ENCODE measurements at places on chromosomes 5 and 9.
A peak's percentile ranks its signal among the peaks of the same experiment; 100 is the strongest.

GRCh38 chr9:6924988-6925563, 167.3 kb downstream of the KDM4C start:
- no peak for DNase-seq

DNA sequence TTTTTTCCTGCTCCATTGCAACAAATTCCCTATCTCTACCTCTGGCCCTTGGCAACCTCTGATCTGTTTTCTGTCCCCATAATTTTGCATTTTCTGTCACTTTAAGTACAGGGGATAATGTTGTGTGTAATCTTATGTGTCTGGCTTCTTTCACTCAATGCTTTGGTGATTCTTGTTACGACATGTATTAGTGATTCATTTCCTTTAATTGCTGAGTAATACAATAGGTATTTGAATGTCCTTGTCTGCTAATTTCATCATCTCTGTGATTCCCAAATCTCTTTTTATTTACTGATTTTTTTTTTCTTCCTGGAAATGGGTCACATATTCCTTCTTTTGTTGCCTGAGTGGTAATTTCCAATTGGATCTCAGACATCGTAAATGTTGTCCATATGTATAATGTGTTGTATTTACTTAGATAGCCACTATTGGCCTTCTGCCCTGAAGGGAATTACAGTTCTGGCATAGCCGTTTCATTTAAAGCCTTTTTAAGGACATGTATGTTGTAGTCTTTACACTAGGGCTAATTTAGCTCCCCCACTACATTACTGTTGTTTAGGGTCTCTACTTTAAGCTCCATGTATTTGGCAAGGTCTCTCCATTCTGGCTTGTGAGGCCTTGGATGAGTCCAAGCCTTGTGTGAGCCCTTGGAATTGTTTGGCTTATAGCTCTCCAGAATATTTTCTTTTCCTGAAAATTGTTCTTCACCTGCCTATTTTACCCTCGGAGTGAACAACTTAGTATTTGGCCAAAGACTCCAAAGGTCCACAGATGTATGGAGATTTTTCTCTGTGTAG, 683.8 kb downstream of the LRRC70 start:
- no peak for DNase-seq

GRCh38 chr9:93568169-93568568, 8.2 kb upstream of the PHF2 start:
- DNase-seq, result no peak

DNA sequence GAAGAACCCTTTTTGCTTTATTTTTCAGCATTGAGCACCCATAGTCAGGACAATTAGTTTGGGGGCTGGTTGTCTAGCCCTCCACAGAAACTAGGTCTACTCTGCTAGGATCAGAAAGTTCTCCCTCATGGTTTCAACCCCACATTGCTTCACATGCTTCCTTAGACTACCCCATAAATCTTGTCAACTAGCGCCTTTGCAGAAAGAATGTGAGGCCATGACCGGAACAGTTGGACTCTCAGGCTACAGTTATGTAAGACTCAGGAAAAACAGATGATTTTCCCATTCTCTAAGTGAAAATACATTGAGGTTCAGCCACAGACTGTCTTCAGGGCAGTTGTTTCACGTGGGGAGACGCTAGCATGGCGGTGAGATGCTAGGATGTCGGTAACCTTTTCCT, 255.6 kb downstream of the NR3C1 start:
- no peak for DNase-seq

- no peak for DNase-seq
These were observed 1.0 kb upstream of the FIBCD1 start for GRCh38 chr9:130940027-130940549.

GRCh38 chr5:67878933-67879332, 336.6 kb upstream of the PIK3R1 start:
- no peak for DNase-seq

DNA sequence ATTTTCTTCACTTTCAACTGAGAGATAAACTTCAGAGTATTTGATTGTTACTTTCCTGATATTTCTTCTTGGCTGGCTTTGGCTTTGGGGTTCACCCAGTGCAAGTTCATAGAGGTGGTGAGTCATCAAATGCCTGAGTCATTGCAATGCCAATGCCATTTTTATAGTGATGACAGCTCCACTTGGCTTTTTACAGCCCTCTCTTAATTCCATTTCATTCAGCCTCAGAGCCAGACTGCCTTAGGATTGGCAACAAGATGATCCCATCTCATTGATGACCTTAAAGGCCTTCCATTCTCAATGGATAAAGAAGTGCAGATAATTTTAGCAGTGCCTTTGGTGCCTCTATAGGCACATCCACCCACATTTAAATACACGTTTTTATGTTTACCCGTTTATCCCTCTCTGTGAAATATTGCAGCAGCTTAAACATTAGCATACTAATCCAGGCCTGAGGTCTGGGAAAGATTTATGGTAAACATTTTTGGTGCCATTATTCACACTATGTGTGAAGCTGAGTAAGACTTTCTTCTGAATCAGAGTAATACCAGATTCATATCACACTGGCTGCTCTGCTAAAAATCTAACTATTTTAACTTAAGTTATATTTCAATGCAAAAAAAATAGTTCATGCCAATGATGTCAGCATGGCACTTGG, 88.9 kb upstream of the TYRP1 start:
- no peak for DNase-seq

GRCh38 chr5:149683964-149684363, 46.1 kb upstream of the PPARGC1B start:
- DNase-seq, result no peak

GRCh38 chr5:100299261-100299660, 235.9 kb upstream of the FAM174A start:
- no peak for DNase-seq

- no peak for DNase-seq
These were observed 32.8 kb upstream of the MSANTD3 start for GRCh38 chr9:100394032-100394695.

GRCh38 chr9:90251316-90251715, 391.3 kb downstream of the DIRAS2 start:
- no peak for DNase-seq

DNA sequence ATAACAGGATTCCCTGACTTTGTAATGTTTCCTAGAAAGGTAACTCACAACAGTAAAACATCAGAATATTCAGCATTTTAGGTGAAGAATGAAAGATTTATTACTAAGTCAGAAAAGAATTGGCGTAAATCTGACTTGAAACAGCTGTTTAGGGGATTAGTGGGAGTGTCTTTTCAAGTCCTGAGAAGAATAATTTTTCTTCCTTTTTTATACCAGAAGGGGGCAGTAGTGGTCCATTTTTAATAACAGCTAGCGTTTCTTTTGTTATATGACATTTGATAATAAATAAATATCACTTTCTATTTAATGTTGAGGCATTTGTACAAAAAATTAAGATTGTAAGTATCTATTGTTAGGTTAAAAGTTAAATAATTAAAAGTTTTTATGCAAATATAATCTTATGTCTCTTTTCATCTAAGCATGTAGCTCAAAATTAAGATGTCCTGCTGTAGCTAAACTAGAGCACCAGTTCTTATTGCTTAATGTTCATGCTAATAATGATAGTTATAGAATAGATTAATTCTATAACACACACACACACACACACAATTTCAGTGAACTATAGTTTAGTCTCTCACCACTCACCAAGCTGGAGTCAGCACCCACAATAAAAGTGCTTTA, 258.7 kb upstream of the ARRDC3 start:
- DNase-seq, result no peak

- no peak for DNase-seq
These were observed 60.3 kb upstream of the TRIM32 start for GRCh38 chr9:116626762-116627161.

DNA sequence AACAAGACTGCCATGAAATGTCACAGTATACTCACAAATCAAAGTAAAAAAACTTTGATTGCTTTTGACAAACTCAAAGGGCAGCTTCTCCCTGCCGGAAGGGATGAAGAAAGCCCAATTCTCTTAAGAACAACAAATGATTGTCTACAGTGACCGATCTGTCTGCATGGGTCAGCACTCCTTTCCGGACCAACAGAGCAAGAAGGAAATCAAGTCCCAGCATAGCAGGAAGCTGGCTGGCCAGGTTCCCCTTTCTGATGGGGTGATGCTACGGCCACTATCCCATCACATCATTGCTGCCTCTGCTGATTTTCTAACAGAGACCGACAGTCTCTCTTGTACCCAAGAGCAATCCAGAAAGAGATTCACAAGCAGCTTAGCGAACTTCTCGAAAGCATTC, 692 bp downstream of the C1QTNF3 start:
- DNase-seq, result no peak

- DNase-seq, result no peak
These were observed 58.2 kb downstream of the CAST start for GRCh38 chr5:96720408-96720807.

GRCh38 chr5:56037531-56038010, 42.8 kb upstream of the IL6ST start:
- DNase-seq, result no peak

DNA sequence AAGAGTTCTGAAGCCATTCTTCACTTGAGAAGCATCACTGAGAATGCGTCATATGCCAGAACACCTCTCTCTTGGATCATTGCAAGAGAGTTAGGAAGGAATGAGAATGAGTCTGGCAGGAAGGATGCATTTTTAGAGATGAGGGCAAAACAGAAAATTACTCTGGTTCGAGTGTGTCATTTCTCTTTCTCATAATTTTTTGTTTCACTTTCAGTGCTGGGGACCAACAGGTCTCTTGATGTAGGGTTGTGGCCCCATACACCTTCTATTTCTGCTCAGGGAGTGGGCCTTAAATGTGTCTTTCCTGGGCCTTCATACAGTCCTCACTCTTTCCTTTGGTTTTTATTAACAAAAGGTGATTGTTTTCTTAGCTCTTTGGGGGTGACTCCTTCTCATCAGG, 302.4 kb downstream of the NR3C1 start:
- no peak for DNase-seq

DNA sequence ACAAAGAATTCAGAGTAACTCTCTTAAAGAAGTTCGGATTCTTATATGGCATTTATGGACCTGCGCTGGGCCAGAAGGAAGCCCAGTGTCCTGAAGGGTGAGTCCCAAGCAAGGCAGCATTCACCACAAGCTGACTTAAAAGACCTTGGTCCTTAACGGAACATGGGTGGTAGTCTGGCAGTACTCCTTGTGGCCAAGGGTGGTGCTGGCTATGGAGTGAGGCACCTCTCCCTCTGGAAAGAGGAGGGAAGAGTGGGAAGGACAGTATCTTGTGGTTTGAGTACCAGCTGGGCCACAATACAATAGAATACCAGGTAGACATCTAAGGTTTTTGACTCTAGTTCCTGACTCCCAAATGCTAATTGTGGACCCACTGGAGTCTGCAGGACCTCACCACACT, 425.7 kb upstream of the CYLC2 start:
- DNase-seq, result no peak

DNA sequence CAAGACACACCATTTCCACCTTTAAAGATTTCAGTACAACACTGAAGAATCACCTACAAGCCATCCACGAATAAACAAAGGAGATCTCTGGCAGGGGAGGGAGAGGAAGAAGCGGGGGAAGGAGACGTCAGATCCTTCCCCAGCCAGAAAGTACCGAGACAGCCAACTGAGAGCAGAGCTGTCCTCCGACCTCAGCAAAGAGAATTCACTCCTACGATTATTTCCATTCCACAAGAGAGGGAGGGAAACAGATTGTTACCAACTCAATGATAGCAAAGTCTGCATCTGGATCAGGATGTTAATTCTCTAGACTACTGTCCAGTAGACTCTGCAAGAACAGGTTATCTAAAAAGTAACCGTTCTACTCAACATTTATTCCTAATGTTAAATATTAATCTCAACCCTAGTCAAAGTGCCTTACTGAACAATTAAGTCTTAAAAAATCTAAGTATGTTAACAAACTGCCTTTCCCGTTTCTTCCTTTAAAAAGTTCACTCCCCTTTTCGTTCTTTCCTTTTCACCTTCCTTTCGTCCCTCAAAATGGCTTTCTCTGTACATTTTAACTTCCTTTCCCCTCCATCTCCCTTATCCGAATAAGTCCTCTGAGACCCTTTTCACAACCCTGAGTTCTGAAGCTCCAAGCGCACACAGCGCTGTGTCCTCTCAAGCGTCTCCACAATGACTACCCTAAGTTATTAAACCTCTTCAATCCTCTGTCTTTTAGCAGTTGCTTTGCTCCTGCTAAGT, 1.4 kb downstream of the CHD1 start:
- DNase-seq, result peak; percentile 48

- DNase-seq, result no peak
These were observed 1.1 kb upstream of the STK10 start for GRCh38 chr5:172188893-172189692.

- DNase-seq, result no peak
These were observed 613.0 kb upstream of the WWC1 start for GRCh38 chr5:167678481-167678880.

GRCh38 chr5:81794226-81794625, 43.3 kb upstream of the SSBP2 start:
- DNase-seq, result no peak

DNA sequence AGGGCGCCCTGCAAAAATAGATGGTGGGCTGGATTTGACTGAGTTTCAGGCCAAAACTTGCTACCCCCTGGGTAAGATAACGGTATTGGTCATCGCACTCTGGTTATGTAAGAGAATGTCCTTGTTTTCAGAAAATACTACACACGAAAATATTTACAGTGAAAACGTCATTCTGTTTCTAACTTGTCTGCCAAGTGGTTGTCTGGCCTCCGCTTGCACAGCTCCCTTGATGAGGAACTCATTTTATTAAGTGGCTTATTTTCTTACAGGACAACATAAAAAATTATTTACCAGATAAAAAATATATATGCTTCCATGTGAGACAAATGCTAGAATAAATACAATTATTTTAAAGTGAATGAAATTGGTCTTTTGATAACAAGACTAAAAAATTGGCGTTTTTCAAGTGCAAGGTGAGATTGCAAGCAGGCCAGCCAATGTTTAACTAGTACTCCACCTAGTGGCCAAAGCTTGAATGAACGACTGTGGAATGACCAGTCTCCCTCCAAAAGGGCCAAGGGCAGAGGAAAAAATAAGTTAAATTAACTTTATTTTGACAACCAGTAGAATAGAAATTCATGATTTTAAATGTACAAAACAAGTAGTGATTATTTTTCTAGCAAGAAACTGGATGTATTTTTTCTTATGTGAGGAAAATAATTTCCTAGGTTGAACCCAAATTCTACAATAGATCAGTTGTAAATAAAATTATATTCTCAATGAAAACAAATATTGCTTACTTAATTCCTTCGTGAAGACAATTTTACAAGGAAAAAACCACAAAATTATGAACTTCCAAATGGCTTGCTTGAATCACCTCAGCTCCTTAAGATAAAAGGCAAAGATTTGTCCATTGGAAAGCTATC, 93.2 kb downstream of the ZFAND5 start:
- DNase-seq, result peak; percentile 8

GRCh38 chr5:17727098-17727497, 92.8 kb downstream of the TAF11L14 start:
- no peak for DNase-seq

- no peak for DNase-seq
These were observed 75.3 kb downstream of the PTBP3 start for GRCh38 chr9:112258106-112258505.

All from stimulated activated CD4-positive, alpha-beta T cell treated with anti-CD3 and anti-CD28 coated beads, Interleukin-4, amount 100 ng/mL, for 1 hour (primary cell).